ENCODE measurements at places on chromosomes 13 and 19. TPM values are rescaled to one million over a fixed set of nuclear protein-coding genes. Genes with fewer than 3 reads are reported as not detected.

RUBCNL gene
- total RNA-seq = 7.2 TPM

DNA sequence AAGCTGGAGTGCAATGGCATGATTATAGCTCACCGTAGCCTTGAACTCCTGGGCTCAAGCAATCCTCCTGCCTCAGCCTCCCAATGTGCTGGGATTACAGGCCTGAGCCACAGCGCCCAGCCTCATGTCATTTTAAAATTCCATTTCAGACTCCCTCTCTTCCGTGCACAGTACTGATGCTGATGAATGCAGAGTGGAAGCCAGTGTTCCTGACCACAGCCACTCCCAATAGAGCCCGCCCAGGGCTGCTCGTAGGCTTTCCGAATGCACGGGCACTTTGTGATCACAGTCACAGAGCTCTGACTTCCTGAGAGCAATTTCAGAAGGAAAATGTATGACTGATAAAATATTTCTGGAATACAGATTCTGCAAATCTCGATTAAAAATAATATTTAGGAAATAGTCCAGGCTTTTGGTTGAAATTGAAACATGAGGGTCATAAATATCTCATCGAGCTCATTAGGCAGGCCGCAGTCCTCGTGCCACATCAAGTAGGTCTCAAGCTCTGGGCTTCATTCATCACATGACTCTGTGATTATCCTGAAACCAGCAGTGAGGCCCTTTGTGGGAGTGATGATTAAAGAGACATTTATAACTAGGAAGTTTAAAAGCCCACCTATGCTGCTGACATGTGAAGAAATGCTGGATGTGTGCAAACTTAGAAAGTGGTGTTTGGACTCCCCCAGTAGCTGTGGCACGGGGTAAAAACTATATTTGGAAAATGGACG is 38.9 kb upstream of the AMER2 start:
- DNase-seq = no peak

DNA sequence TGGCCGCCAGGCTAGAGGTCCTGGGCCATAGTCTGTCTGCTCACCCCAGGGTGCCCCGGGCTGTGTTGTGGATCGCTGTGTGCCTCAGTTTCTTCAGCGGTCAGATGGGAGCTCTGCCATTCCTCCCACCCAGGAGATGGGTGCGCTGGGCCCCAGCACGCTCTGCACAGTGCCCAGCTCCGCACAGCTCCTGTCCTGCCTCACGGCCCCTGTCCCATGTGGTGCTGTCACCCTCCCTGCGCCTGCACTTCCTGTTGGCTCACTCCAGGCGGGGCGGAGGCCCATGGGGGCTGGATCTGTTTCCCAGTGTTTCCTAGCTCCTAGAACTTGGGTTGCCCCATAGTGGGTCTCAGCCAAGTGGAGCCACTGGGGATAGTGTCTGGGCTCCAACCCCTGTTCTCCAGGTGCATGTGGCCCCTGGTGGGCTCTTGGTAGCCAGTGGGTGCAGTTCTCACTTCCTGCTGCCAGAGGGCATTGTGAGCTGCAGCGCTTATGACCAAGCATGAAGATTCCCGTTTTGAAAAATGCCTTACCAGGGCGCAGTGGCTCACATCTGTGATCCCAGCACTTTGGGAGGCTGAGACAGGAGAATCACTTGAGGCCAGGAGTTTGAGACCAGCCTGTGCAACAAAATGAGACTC is 69.8 kb downstream of the KDM4B start:
- no peak for DNase-seq

- DNase-seq = no peak
These were observed 21.1 kb downstream of the APBA3 start for GRCh38 chr19:3740431-3740830.

NLRP4 gene
- total RNA-seq = not detected

LCP1 gene
- 23.9 TPM for total RNA-seq

RGCC gene
- 726 TPM for total RNA-seq

DNA sequence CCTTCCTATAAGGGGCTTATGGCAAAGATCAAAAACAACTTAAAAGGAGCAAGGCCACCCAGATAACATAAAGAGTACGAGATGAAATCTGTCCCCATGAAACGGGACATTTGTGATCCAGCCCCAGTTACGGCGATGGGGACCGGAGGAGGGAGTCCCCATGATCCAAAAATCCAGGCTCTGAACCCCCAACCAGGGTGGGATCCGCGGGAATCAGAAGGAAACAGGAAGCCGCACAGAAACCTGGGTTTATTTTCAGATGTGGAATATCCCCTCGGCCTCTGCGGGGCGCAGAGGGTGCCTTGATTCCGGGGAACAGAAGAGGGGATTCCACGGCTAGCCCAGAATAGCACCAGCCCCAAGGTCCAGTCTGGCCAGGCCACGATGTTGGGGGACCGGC is 5.0 kb downstream of the PTPRS start:
- DNase-seq = no peak

- no peak for DNase-seq
These were observed 18.2 kb upstream of the GTF2F2 start for GRCh38 chr13:45102136-45102507.

DNA sequence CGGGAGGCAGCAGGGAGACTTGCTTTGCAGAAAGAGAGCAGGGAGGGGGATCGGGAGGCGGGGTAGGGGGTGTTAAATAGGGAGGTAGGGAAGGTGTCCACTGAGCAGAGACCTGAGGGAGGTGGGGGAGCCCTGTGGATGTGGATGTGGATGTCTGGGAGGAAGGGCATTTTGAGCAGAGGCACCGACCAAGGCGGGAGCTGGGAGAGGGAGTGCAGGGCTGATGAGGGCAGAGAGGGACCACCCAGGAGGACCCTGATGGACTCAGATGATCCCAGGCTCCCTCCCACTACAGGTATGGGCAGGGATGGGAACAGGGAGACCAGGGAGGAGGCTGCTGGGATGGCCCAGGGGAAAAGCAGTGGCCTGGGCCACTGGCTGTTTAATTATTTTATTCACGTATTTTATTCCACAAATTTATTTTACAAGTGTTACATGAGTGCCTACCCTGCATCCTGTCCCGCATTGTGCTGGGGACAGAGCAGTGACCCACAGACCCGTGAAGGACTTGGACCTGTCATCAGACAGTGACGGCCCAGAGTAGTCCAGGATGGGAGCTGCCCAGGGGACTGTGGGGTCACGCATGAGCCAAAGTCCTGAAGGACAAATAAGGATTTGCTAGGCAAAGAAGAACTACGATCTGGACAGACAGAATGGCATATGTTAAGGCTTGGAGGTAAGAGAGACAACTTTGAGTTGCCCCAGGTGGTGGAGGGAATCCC is 5.3 kb downstream of the GRAMD1A start:
- no peak for DNase-seq

- DNase-seq = no peak
These were observed 2.9 kb downstream of the ARHGEF7 start for GRCh38 chr13:111117961-111118360.

ZNF677 gene
- 21.0 TPM for total RNA-seq

DNA sequence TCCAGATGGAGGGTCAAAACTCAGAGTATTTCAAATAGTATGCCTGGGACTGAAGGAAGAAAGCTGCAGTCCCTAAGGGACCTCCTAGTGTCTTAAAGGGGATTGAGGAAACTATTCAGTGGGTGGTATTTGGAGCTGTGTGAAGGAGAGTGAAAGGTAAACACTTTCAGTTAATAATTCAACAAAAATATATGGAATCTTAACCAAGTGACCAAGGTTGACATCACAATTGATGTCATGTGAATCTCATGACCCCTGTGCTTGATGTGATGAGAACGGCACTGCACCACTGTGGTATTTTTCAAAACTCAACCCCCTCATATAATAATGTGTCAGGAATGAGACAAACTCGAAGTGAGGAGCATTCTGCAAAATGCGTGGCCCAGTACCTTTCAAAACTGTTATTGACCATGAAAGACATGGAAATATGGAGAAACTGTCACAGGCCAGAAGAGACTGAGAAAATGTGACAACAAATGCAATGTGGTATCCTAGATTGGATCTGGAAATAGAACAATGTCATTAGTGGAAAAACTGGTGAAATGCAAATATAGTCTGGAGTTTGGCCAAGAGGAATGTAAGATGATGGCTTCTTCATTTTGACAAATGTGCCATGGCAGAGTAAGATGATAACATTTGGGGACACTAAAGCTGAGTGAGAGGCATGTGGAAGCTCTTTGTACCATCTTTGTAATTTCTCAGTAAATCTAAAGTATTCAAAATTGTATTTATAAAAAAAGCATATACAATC is 553.9 kb downstream of the RFC3 start:
- DNase-seq = no peak

- no peak for DNase-seq
These were observed 53.6 kb upstream of the ARHGEF7 start for GRCh38 chr13:111061358-111062045.

CADM4 gene
- 108 TPM for total RNA-seq

GRCh38 chr19:38617764-38618589 is at the start of gene MAP4K1:
MAP4K1 (minus strand) TSS chr19:38617953; CDS start chr19:38617895, 58 bp downstream.
- DNase-seq = no peak

DNA sequence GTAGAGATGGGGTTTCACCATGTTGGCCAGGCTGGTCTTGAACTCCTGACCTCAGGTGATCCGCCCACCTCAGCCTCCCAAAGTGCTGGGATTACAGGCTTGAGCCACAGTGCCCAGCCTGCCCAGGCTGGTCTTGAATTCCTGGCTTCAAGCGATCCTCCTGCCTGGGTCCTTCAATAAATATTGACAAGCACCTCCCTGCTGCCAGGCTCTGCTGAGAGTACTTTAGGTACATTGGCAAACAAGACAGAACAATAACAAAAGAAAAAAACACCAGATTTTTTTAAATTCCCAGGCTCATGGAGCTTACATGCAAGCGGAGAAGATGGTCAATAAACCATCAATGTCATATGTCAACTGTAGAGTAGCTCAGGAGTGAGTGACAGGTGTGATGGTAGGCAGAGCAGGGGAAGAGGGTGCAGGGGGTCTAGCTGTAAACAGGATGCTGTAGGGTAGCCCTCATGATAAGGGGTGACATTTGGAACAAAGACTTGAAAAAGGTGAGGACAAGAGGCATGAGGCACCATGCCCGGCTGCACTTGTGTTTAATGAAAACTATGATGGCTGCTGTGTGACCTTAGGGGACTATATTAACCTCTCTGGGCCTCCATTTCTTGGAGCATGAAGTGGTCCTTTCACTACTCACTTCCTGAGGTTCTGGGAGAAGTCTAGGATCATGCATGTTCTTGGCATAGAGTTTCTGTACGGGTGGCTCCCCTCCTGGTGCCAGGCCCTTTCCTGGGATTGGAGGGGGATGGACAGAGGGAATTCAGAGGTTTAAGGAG is 19.6 kb downstream of the SULT2B1 start:
- DNase-seq = no peak

SLAIN1 gene
- 2.8 TPM for total RNA-seq

DCT gene
- 0.30 TPM for total RNA-seq

- no peak for DNase-seq
These were observed 5.6 kb upstream of the GATAD2A start for GRCh38 chr19:19399733-19400433.

DNA sequence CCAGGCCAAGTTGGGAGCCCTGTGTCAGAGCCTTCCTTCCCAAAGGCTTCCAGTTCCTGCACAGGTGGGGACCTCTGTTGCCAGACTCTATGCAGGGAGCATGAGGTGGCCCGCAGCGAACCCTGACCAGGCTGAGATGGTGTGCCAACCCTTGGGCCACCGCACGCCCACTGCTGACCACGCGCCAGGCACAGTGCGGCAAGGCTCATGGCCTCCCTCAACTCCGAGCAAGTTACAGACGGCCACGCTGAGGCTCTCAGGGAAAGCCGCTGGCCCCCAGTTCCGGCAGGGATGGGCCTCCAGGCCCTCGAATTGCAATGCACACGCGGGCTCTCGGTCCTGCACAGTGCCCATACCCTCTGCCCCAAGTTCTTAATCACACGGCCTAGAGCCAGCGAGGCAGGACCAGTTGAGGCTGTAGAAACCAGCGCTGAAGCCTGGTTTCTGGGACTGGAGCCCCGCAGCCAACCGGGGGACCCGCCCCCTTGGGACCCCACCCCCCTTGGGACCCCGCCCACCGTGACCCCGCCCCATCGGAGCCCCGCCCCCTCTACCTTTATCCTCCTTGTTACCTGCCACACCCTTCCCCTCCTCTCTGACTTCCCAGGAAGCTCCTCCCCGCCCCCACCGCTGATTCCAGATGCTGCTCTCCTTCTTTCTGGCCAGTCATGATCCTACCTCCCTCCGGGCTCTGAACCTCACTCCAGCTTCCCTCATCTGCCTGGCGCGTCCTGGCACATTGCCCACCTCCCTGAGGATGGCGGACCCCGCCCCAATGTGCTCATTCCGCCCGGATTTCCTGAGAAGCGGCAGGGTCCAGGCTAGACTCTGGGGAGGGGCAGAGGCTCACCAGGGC is 6.0 kb downstream of the PEX11G start:
- no peak for DNase-seq

OVOL3 gene
- total RNA-seq = not detected

DNA sequence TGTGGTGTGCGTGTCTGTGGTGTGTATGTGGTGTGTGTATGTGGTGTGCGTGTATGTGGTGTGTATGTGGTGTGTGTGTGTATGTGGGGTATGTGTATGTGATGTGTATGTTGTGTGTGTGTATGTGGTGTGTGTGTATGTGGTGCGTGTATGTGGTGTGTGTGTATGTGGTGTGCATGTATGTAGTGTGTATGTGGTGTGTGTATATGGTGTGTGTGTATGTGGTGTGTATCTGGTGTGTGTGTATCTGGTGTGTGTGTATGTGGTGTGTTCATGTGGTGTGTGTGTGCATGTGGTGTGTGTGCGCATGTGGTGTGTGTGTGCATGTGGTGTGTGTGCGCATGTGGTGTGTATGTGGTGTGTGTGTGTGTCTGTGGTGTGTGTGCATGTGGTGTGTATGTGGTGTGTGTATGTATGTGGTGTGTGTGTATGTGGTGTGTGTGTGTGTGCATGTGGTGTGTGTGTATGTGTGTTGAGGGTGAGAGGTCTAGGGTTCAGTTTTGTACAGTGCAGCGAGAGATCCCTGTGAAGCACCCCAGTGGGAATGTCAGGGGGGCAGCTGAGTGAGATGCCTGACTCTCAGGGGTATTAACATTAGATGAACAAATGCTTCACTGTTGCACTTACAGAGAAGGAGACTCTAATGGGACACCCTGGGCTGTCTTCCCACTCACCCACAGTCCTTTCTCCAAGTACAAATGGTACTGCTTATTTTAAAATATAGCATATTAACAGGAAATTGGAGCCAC is 61.3 kb upstream of the MEDAG start:
- no peak for DNase-seq

- peak; percentile 60 for DNase-seq
These were observed at the start of gene DCLK1 for GRCh38 chr13:36131222-36131930. DCLK1 (minus strand) TSS chr13:36131382.

FFAR3 gene
- not detected for total RNA-seq

All from tibial nerve (tissue), 4 donors.